ENCODE measurements at places on chromosomes 13 and 19.

- DNase-seq: no peak
These were observed 180.4 kb downstream of the DNAJC15 start for GRCh38 chr13:43203781-43204180.

GRCh38 chr13:109610517-109610916 lies 175.9 kb downstream of the IRS2 start:
- peak; percentile 7 for DNase-seq

DNA sequence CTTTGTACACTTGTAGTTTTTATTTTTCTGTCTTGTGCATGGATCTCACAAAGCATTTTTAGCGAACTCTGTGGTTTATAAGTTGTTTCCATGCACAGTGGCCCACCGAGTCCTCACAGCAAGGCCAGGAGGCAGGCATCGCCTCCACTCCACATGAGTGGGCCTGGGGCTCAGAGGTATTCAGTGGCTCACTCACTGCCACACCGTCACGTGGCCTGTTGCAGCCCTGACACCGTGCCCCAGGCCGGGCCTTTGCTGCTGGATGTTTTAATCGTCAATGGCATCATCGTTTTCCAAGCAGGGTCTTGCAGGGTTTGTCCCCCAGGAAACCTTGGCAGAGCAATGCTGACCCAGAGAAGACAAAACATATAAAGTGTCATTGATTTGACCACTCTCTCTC lies 59.8 kb downstream of the SPACA7 start:
- no peak for DNase-seq

DNA sequence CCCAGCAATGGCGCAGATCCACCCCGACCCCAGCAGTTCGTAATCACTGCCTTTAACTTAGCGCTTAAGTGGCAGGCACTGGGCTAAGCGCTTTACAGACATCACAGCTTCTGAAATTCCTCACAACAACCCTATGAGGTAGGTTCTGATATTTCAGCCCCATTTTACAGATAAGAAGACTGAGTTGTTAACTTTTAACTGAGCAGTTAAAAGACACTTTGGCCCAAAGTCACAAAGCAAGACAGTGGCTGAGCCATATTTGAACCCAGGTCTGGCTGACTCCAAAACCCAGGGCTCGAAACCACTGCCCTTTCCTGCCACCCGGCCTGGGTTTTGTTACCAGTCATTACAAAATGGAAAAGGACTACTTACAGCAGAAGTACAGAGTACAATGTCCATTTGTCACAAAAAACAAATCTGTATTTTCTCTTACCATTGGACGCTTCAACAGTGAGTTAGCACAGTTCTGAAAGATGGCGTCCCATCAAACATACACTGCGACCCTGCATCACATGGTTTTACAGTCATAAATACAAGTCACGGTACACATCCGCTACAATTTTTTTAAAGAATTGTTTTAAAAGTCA lies 8.5 kb downstream of the HNRNPL start:
- DNase-seq: no peak

- no peak for DNase-seq
These were observed 278.3 kb downstream of the UQCRFS1 start for GRCh38 chr19:28934631-28935030.

- DNase-seq: no peak
These were observed 19.6 kb downstream of the CELF5 start for GRCh38 chr19:3243819-3244700.

DNA sequence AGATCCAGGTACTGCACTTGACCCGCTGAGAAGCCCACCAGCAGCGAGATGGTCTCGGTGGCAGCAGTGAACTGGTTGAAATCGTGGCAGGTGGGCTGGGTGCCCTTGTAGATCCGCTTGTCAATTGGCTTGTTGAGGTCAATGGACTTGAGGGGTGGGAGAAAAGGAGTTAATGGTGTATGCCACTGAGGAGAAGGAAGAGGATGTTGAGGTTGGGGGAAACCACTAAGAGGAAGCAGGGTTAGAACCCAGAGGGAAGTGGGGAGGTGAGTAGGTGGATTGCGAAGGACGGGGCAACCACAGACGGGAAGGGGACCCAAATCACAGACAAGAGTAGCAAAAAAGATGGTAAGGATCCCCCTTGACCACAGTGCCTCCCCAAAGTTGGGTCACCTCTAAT lies 1.7 kb downstream of the DMWD start:
- no peak for DNase-seq

DNA sequence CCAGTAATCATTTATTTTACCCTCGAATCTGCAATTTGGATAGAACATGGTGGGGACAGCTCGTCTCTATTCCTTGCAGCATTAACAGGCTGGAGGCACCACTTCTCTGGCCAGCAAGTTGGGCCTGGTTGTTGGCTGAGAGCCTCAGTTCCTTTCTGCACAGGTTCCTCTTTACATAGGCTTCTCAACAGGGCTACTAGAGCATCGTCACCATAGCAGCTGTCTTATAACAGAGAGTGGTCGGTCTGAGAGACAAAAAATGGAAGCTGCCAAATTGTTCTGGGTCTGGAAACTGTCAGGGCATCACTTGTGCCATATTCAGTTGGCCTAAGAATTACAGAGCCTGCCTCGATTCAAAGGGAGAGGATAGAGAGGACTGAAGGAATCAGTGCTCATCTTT lies 86.7 kb downstream of the DNAJC15 start:
- DNase-seq: no peak

DNA sequence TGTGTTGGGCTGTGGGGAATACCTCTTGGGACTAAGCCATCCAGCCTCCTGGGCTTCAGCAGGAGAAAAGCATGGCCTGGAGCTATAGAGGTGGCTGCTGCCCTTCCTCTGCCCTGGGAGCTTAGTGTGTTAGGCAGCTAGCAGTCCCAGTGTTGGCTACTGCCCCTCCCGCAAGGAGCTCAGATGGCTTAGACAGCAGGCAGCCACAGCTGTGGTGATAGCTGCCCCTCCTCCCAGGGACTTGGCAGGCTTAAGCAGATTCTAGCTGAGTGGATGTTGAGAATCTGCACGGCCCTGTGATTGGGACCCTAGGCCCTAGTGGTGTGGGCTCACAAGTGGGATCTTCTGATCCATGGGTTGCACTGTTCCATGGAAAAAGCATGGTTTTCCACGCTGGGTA lies 264.5 kb downstream of the TDRD3 start:
- no peak for DNase-seq

DNA sequence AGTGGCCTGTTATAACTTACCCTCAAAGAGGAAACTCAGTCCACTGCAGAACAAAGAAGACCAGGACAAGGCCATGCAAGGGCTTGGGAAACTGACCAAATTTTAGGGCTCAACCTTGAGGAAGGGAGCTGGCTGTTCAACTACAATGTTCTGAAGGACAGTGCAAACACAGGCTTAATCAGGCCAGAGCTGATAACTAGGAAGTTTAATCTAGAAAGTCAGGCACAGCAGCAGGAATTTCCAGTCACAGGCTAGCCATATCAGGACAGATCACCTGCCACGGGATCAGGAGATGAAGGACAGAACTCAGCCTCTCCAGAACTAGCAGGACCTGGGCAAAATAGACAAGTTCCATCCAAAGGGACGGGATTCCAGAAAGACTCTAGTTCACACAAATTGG lies 89.4 kb downstream of the ENOX1 start:
- no peak for DNase-seq

GRCh38 chr19:13281567-13282291 lies 131.5 kb downstream of the IER2 start:
- DNase-seq: no peak

DNA sequence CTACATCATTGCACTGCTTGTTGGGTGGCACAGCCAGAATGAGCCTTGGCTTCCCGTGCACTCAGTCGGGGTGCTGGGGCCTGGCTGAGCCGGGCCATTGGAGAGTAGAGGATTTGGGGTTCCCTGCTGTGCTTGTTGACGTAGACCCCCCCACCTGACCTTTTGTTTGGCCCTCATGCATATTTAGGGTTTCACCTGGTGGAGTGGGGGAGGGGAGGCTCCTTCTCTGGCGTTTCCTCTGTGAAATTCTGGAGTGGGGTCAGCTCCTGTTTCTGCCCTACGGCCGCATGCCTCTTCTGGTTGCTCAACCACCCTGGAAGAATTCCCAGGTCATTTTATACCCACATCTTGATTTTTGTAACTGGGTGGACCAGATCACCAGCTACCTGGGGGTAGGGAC lies 82.8 kb downstream of the SIPA1L3 start:
- DNase-seq: no peak

DNA sequence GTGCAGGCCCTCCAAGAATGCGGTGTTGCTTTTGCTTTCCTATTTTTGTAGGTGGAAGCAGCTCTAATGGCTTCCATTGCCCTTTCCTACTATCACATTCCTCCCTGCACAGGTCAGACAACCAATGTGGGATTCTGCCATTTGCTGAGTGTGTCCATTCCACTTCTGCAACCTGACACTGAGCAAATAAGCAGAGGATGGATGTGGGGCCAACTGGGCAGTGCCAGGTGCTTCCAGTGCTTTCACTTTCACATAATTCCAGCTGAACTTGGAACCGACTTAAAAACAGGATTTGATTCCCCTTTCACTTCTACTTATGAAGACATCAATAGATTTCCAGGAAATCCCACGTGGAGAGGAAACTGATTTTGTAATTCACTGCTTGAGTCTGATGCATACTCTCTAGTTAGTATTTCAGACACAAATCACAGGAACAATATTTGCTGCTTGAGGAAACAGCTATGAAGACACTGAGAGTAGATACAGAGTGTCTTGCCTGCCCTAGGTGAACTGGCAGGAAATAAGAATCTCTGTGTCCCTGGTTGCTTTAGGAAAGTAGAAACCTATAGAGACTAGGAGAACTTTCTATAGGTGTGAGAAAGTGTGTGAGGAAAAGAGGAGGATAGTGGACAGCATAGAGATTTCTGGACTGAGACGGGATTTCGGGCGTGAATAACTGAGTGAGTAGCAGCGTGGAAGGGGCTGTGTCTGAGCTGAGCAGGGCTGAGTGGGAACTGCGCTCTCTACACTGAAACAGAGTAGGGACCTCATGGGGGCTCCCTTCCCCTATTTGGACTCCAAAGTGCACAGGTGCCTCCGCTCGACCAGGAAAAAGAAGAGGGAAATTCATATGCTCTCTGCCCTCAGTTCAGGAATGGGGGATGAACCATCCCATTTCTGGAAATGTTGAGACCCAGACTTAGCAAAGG lies 22.5 kb downstream of the LGALS16 start:
- DNase-seq: no peak

GRCh38 chr13:98454389-98454881 lies 122.5 kb downstream of the STK24 start:
- DNase-seq: peak; percentile 77

- no peak for DNase-seq
These were observed 48.9 kb downstream of the DNM2 start for GRCh38 chr19:10766671-10767201.

- DNase-seq: no peak
These were observed 149.9 kb downstream of the MYO16 start for GRCh38 chr13:108779308-108779707.

DNA sequence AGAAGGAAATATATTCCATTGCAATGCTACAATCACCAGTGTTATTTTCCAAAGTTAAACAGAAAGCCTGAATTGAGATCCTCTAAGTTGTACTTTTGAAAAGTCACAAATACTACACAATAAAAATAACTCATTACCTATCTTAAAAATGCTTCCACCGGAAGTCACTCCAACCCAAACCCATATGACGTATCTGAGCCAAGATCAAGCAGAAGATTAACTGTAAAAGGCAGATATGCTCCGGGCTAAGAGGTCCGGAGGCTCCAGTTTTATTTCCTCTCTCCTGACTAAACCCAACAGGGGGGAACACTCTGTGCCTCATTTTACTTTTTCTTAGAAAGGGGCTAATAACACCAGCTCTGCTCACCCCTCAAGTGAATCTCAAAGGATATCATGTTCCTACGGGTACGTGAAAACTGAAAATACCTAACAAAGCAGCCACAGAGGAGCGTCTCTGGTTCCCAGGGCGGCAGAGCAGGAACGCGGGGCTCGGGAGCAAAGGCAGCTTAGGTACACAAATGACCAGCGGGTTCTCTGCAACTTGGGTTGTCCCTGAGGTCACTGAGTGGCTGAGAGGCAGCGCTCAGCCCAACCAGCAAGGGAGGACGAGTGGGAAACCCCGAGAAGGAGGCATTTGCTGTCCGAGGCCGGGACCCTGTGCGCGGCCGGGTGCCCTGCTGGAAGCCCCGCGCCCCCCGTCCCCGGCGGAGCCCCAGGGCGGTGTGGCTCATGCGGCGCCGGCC lies 750 bp downstream of the RAB20 start:
- no peak for DNase-seq

DNA sequence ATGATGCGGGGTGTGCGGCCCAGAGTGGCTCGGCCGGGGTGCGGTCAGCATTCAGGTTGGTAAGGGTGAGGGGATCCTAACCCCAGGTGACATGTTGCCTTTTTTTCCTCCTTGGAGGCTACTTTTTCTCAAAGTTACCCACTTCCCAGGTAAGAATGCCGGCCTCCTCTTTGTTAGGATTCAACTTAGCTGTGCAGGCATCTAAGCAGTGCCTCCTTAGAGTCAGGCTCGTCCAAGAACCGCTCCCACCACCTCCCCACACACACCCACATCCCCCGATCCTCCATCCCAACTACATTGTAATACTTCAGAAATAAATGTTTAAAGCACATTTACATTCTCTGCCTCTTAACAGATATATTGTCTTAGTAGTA lies 733 bp upstream of the ENOX1 start:
- peak; percentile 34 for DNase-seq

- DNase-seq: no peak
These were observed 708.2 kb downstream of the UQCRFS1 start for GRCh38 chr19:28504727-28505126.

DNA sequence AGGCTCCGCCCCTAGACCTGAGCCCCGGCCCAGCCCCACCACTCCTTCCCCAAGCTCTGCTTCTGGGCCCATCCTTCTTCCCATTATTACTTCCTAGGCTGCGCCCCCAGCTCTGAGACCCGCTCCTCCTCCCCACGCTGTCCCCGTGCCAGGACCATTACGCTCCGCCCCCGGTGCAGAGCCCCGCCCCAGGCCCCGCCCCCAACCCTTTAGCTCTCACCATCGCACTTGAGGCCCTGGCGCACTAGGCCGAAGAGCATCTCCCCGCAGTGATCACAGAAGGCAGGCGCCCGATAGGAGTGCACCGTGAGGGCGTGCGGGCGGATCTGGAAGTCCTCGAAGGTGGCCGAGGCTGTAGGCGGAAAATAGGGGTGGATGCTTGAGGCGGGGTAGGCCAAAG lies 6.2 kb downstream of the PRKD2 start:
- no peak for DNase-seq

All from putamen (tissue), 1 donor.